ENCODE measurements at places on chromosomes 16 and 17.
A peak's percentile ranks its signal among the peaks of the same experiment; 100 is the strongest.

GRCh38 chr16:89241187-89242007 lies 23.9 kb downstream of the ZNF778 start:
- peak; percentile 75 for DNase-seq

DNA sequence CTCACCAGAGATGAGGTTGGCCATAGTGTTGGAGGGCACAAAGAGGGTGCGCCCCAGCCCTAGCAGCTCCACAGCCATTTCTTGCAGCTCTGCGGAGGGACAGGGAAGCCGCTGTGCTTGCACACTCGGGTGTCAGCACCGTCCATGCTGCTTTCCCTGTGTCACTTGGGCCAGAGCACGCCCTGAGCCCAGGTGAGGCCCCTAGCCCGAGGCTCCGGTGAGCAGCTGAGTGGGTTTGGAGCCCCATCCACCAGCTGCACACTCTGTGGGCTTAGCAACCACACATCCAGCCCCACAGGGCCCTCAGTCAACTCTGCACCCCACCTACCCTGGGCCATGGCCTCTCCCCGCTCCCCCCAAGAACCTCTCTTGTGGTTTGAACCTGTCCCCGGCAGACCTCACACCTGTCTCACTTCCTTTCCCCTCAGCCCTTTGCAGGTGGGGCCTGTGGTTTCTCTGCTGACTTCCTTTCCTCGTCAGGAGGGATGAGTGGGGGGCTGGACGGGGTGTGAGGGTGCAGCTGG lies 20.7 kb downstream of the TMEM235 start:
- no peak for DNase-seq

GRCh38 chr17:81040791-81041337 lies 5.9 kb downstream of the BAIAP2 start:
- DNase-seq: no peak

- DNase-seq: no peak
These were observed 174.8 kb downstream of the NTN1 start for GRCh38 chr17:9195961-9196670.

DNA sequence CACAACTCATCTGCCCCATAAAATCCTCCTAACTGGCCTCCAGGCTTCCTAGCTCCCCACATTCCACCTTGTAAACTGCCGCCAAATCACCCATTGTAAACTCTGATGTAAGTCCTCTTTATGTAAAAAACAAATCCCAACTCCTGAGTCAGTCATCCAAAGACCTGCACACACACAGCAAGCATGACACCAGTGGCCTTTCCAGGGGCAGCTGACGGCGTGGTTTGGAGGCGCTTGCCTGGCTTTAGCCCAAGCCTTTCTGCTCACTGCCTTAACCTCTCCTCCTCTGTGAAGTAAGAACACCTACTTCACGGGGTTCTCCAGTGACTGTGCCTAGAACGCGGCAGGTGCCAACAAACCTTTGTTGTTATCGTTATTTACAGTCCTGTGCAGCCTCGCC lies 14.0 kb downstream of the UBE2O start:
- DNase-seq: no peak

DNA sequence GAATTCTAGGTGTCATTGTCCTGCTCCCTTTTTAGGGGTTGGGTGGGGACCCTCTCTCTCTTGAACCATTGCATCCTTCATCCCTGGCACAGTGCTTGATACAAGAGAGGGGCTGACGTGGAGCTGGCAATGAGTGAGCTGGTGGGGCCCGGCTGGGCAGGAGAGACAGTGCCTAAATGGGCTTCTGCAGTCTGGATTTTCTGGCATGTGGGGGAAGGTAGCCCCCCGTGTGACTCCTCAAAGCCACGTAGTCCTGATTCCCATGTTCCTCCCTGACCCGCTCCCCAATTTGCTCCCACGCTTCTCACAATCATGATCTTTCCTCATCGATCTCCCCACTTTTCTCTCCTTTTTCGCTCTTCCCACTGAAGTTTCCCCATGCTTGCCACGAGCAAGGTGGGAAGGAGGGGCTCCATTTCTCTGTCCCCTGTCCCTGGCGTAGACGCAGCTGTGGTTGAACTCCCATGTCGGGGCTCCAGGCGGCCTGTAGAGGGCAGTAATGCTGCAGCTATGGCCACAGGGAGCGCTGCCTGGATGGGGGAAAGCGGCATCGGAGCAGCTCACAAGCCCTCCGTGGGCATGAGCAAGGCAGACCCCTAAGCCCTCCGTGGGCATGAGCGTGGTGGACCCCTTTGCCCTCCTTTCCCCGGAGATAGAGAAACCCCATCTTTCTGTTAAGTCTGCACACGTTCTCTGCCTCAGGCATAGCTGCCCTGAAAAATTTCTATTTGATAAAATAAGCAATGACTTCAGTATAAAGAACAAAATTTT lies 47.5 kb downstream of the HAPSTR1 start:
- peak; percentile 65 for DNase-seq

DNA sequence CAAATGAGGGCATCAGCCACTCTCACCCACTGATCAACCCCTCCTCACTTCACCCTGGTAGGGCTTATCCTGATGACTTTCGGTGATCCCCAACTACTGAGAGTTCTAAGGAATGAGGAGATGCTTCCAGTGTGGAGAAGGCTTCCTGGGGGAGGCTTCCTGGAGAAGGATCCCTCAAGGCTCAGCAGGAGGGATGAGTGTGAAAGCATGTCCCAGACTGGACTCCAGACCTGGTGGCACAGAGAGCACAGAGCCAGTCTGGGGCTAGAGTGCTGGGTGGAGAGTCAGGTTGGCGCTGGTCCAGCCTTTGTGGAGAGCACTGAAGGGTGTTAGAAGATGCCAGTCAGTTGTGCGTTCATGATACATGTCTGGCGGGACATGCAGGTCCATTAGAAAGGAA lies 53.7 kb downstream of the PLD6 start:
- DNase-seq: peak; percentile 31

DNA sequence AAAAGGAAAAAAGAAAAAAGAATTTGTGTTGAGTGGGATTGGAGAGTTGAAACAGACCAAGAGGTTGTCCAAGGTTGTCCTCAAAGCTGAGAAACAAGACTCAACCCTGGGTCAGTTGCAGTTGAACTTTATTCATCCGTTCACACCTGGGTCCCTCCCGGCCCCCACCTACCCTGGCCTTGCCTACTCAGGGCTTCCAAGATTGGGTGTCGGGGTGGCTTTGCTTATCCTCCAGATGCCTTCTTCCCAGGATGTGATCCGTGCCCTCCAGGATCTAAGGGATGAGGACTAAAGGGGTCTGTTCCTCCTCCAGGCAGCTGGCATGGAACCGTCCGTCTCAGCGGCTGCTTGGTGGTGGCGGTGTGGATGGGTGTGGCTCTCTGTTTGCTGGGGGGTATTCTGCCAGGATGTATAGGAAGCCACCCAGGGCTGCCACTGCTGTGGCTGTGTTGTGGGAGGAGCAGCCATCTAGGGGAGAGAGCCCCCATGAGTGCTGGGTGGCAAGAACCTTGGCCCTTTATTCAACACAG lies 10.3 kb upstream of the NAGPA start:
- no peak for DNase-seq

GRCh38 chr16:72219282-72219681 lies 47.3 kb upstream of the PMFBP1 start:
- DNase-seq: no peak

GRCh38 chr16:1090620-1091587 lies 5.1 kb downstream of the C1QTNF8 start:
- DNase-seq: no peak

DNA sequence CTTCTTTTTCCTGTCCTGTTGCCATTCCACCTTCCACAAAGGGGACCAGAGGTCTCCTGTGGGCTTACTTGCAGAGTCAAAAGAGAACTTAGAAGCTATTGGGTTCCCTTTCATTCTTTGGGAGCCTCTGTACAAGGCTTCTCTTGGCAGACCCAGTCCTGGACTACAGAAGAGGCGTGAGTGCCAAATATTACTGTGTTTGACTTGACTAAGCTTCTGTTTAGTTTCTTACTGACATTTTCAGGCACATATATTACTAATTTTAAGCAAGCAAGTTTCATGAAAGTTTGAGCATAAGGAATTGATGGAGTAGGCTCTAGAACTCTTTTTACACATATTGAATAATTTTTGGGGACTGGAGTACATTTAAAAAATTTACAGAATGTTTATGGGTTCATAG lies 254.4 kb downstream of the HAPSTR1 start:
- no peak for DNase-seq

DNA sequence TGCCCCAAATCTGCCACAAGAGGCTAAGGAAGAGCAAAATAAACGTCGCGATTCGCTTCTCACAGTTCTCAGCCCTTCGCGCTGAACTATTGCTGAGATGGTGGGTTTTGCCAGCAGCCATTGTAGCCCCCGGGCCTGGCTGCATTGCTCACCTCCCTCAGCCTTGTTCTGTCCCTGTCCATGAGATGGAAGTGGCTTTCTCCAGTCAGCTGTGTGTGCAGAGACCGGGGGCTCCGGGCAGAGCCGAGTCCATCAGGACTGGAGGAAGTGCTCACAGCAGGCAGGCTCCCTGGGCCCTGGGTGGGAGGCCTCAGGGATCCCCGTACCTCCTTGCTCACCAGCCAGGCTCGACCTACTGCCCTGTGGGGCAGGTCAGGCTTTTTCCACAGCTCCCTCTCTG lies 27.6 kb upstream of the CAPN15 start:
- DNase-seq: no peak

DNA sequence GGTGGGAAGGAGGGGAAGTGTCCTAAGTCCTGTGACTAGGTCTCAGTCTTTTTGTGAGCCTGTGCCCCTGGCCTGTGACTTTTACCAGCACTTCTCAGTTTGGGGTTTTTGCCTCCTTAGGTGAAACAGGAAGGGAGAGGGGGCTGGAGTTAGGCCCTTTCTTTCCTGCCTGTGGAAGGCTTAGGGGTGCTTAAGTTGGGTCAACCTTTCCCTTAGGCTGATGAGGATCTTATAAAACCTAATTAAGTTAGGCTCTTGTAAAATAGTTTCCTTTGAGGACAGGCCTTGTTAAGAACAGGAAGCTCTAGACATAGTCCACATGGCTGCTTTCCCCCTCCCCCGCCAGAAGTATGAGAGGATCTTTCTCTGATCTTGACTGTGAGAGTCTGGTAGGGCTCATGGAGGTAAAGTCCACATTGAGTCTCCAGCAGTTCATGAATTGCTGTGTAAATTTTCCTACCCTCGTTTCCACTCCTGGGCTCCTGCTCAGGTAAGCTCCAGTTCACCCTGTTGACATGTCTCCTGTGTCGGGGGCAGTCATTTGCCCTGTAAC lies 17.0 kb upstream of the DNASE1 start:
- DNase-seq: peak; percentile 19

DNA sequence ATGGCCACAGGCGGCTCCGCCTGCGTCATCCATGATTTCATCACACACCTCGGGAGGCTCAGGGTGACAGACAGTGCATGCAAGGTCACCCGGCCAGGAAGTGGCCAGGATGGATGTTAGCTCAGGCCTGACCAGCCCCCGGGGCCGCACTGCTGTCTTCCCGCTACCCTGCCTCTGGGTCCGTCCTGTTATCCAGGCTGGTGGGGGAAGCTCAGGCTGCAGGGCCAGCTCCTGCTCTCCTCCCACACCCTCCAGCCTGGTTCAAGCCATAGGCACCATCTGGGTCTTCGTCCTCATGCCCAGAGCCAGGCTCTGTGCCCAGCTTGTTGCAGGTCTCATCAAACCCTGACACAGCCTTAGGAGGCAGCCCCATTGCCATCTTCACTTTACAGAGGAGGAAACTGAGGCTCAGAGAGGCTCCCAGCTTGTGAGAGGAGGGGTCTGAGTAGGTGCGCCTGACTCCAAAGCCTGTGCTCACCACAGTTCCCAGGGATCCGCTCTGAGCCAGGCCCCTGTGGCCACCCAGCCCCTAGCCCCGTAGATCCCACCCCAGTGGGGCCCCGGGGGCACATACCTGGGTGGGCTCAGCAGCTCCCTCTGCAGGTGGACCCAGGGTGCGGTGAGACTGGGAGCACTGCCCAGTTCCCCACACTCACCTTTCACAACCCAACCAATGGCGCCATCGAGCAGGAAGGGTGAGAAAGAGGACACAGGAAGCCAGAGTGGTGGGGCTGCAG lies 412 bp upstream of the ADGRG3 start:
- peak; percentile 37 for DNase-seq

DNA sequence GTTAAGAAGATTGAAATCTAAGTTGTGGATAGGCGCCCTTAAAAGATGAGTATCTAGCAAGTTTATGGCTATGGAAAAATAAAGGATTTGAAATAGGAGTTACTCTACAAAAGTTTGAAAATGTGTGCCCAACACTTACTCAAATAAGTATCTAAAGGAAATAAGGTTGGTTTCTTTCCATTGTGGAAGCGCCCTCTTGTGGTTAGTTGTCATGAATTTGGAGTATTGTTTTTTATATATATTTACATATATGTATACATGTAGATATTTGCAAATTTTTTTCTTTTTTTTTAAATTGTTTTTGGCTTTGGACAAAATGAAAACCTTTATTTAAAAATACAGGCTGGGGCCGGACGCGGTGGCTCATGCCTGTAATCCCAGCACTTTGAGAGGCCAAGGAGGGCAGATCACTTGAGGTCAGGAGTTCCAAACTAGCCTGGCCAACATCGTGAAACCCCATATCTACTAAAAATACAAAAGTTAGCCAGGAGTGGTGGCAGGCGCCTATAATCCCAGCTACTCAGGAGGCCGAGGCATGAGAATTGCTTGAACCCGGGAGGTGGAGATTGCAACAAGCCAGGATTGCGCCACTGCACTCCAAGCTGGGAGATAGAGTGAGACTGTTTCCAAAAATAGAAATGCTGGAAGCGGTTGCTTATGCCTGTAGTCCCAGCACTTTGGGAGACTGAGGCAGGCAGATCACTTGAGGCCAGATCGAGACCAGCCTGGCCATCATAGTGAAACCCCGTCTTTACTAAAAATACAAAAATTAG lies 24.0 kb upstream of the VPS4A start:
- DNase-seq: peak; percentile 66

GRCh38 chr17:74758848-74759168 lies 10.4 kb downstream of the NHERF1 start:
- DNase-seq: peak; percentile 30

DNA sequence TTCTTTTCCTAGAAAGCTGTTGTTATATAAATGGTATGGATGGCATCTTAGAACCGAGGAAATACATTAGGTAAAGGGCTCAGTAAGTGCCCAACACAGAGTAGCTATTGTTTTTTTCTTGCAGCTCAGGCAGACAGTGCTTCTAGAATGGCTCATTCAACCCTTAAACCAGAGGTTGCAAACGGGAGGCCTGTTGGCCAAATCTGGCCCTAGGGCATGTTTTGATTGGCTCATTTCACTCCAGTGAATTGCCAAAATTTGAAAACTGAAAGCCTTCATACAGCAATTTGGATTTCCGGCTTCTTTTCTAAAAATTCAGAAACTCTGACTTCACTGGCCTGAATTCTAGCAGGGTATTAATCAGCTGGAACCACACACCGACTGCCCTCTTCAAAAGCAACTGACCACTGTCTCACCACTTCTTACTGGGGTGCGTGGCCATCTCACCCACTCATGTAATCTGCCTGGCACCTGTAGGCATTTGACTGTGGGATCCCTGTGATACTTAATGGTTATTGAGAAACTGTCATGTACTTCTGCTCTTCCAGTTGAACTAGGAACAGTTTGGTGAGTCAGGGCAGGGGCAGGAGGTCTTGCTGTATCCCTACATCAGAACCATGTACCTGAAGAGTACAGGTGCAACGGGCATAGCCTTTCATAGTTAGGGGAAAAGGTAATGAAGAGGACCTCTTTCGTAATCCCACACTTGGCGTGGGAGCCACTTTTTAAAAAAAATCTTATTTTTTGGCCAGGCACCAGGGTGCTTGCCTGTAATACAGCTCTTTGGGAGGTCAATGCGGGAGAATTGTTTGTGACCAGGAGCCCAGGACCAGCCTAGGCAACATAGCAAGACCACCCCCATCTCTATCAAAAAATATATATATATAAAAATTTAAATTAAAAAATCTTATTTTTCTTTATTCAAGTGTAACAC lies 53.6 kb upstream of the SCNN1B start:
- DNase-seq: peak; percentile 15

Measured in EL (cell line).